ENCODE measurements at places on chromosomes 3 and 15. TPM values are rescaled to one million over a fixed set of nuclear protein-coding genes. Genes with fewer than 3 reads are reported as not detected.

OSBPL10 gene
- total RNA-seq: 12.9 TPM

GUCA1C gene
- not detected for total RNA-seq

TM4SF1 gene
- total RNA-seq: 76.5 TPM

ZBTB47 gene
- total RNA-seq: 44.0 TPM

MFGE8 gene
- 111 TPM for total RNA-seq

SAXO2 gene
- 0.98 TPM for total RNA-seq
